ENCODE measurements at places on chromosomes 11 and 22. TPM values are rescaled to one million over a fixed set of nuclear protein-coding genes. Genes with fewer than 3 reads are reported as not detected.

PHETA2 gene
- 1.2 TPM for total RNA-seq

- no peak for DNase-seq
These were observed 12.5 kb downstream of the PATZ1 start for GRCh38 chr22:31333641-31334040.

GRCh38 chr11:62008193-62008592 is 40.8 kb upstream of the FTH1 start:
- DNase-seq: no peak

GRCh38 chr11:78219493-78220217 is 30.9 kb downstream of the USP35 start:
- no peak for DNase-seq

PRODH gene
- total RNA-seq: not detected

DNA sequence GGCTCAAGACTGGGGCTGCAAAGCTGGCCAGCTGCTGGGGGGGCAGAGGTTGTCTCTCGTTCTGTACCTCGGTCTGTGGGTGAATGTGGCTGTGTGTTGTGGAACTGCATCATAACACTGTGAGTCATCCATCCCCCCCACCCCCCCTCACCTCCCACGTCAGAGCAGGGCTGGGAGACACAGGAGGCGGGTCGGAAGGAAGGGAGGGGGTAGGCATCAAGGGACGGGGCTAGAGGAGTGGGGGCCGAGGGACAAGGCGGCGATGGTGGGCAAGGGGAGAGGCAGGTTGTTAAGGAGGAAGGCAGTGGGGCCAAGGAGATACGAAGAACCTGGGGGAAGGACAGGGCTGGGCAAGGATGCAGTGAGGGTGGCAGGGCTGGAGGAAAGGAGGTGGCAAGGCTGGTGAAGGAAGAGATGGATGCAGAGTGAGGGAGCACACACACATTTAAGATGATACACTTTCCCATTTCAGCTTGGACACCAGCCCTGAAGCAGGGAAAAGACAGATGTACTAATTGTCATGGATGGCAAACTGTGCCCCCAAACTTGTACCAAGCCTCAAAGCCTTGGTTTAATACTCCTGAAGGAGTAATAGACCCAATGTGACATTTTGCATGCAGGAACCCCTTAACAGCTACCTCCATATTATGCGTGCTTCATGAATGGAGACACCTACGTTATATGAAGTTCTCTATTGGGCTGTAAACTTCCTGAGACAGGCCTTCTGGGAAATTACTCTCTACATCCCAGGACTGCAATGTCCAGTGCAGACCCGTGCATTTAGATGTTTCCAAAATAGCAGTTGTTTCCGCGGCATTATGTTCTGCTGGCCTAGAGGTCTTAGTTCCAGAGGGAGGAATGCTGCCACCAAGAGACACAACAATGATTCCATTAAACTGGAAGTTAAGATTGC is at the start of gene YPEL4:
Gene YPEL4 (minus strand): TSS at position 87 of the 913 bp plus-strand sequence. CDS start 2,805 bp downstream, outside the sequence.
- DNase-seq: peak; percentile 61

DNA sequence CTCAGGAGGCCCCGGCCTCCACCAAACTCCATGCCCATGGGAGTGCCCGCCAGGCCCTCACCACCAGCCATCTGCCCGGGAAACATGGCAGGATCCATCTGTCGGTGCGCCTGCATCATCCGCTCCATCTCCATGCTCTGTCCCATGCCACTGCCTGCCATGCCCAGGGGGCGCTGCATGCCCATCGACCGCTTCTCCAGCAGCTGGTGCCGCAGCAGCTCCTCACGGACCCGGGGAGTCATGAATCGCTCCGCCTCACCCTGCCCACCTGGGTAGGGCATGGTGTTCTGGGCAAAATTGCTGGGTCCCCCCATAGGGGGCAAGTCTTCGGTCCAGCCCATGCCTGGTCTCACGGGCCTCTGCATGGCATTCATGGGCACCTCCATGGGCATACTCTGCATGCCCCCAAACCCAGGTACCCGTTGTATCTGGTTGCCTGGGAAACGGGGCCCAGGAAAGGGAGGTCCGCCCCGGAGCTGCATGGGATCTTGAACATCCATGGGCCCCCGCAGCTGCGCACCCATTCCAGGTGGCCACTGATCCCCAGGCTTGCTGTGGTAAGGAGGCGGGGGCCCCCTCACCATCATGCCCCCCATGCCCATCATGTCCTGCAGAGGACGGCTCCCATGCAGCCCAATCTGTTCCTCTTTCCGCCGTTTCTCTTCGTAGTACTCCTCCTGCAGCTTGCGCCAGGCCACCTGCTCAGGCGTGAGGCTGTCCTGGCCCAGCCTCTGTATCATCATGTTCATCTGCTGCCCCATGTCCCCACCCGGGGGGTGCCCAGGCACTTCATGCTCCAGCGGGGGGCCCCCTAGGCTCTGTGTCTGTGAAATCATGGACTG is 18.0 kb downstream of the CXCR5 start:
- DNase-seq: no peak

DNA sequence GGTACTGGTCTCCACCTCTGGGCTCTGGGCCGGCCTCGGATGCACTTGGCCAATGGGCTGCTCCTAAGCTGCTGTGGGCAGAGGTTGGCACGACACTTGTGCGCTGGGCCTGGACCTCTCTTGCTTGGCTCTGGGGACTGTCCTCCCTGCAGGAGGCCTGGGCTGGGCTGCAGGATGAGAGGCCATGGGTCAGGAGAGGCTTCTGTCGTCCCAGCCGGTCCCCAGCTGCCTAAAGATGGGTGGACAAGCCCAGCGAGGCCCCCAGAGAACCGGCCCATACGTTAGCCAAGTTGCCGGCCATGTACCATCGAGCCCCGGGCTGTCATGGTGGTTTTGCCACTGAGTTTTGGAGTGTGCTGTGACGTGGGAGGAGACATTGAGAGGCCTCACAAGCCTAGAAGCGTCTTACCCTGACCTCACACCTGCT is 1.6 kb upstream of the CCDC188 start:
- no peak for DNase-seq

DNA sequence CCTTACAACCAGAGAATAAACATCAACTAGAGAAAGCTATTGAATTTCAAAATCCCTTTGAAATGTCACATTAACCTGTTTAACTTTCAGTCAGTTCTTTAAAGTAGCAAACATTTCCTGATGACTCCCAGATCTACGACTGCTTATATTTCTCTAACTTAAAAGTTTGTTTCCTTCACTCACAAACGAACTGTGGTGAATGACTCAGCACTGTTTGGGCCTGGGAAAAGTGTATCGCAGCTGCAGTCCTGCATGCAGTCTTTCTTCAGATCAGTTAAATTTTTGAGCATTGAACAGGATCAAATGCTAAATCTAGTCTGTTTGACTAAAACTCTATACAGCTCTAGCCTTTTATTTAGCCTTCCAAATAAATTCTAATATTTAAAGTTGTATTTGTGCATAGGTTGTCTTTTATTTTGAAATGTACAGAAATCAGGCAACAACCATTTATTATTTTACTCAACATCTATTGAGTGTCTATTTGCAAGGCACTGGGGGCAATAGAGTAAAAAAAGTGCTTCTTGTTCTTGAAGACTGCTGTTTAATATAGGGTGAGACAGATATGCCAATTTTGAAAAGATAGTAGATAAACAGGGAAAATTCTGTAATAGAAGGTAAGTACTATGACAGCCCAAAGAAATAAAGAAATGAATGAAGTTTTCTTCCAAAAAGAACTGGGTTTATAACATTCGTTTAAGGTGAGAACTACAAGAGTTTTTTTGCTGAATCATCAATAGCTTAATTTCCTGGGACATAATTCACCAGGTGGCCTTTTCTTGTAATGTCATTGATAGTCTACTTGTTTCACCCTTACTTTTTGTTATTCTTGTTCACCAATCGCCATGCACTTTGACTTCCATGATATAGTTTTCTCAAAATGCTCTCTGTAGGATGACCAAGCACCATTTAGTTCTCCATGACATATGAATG is 235.4 kb downstream of the METTL15 start:
- DNase-seq: no peak

C11orf52 gene
- total RNA-seq: not detected
